ENCODE measurements at places on chromosomes 1 and 21.

DNA sequence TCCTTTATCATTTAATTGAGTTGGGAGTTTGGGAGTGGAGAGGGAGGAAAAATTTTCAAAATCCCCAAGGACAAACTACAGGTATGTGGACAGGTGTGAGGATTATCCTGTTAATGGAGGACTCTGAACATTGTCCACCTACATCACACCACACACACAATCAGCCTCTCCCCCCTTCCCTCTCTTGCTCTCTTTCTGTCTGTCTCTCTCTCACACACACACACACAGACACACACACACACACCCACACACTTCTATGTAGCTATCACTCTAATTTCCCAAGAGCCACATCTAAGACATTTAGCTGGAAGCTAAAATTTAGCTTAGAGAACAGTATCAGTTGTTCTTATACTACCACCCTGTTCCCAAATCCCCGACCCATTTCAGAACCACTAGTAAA is 1.5 kb downstream of the S100A8 start:
- DNase-seq, result no peak

DNA sequence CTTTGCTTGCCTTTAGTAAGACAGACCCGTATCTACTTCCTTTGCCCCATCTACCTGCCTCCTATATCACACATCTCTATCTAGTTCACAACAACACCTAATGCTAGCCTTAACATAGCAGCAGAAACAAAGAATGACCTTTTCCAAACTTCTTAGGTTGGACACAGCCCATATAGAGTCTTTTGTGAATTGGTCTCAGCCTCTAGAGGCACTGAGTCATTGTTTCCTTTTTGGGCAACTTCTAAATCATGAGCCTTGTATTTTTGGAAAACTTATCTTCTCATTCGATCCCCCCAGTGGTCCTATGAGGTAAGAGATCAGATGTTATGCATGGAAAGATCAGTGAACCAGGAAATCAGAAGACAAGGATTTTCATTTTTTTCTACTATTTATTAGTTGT is 679.4 kb upstream of the USP24 start:
- DNase-seq, result no peak

- DNase-seq, result no peak
Measured at GRCh38 chr21:16538936-16539440, 809.2 kb downstream of the USP25 start.

DNA sequence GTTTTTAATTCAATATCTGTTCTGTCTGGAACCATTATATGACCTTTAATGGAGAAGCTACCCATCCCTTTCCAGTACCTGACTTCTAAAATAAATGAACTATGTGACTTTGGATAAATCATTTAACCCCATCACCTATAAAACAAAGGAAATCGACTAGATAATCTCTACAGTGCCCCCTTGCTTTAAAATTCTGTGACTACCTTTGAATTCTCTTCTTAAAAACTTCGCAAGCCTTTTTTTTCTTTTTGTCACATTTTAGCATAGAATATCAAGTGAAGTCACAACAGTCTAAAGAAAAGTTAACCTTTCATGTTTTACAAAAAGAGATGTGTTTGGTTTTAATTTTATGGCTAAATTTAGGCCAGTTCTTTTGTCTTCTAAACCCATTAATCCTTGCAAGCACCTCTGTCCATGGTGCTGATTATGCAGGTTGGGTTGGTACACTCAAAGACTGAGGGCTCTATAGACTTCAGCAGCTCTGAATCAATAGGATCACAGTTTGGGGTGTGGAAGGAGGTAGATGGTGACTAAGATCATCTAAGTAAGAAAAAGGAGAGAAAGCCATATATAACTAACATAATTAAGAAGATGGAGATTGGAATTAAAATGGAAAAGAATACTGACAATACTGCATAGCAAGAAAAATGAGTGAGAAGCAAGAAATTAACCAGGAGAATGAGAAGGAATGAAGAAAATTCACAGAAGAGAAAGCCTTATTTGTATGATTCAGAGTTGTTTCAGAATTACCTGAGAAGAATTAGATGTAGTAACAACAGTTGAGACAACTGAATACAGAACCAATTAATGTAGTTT is 59.2 kb downstream of the TBX15 start:
- no peak for DNase-seq

GRCh38 chr1:44228218-44228617 is 14.9 kb downstream of the DMAP1 start:
- no peak for DNase-seq

- DNase-seq, result no peak
Measured at GRCh38 chr1:229579059-229579673, 20.7 kb upstream of the ABCB10 start.

DNA sequence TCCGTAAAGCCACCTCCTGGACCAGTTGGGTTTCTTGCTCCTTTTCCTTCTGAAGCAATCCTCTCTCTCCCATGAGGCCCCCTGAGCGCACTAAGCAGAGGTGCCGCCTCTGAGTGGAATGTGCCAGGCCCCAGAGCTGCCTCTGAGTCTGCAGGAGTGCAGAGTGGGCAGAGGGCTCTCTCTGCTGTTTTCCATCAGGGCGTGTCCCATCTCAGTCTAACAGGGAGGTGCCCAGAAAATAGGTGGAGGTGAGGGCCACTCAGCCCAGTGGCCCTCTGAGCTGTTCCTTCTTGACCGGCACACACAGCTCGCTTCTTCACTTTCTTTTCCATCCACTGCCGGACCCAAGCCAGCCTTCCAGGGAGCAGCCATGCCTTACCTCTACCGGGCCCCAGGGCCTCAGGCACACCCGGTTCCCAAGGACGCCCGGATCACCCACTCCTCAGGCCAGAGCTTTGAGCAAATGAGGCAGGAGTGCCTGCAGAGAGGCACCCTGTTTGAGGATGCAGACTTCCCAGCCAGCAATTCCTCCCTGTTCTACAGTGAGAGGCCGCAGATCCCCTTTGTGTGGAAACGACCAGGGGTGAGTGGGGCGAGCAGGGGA is at the start of gene CAPN9:
TSS of gene CAPN9 (plus strand) at position 262 of the 604 bp plus-strand sequence. CDS start at position 371, 109 bp downstream.
- DNase-seq, result no peak

DNA sequence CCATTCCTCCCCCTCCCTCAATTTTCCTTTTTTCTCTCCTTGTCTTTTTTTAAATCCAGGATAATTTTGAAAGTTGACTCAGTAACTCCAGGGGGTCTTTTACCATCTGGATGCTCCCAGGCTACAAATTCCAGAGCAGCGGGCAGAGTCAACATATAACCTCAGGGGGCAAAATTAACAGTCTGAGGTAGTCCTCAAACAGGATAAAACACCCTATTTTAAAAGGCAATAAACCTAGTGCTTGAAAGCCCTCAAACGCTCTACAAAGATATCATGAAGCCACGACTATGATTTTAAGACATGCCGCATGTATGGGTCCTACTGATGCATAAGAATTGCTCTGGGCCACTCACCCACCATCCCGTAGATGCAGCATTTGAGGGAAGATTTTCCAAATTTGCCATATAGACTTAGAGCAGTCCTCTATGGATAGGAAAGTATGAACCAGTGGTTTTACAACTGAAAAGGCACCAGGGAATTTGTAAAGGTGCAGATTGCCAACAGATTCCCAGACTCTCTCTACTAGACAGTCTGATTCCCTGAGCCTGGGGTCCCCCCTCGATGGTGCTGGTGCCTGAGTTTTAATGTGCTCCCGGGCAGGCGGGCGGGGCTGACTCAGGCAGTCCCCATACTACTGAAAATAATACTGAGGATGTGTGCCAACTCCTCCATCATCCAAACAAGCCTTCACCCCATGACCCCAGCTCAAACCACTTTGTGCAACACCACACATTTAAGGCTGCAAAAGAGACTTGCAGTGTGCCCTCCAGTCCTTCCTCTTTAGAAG is 37.2 kb downstream of the PTPN14 start:
- no peak for DNase-seq

- no peak for DNase-seq
Measured at GRCh38 chr1:224212618-224213061, 29.6 kb downstream of the DEGS1 start.

DNA sequence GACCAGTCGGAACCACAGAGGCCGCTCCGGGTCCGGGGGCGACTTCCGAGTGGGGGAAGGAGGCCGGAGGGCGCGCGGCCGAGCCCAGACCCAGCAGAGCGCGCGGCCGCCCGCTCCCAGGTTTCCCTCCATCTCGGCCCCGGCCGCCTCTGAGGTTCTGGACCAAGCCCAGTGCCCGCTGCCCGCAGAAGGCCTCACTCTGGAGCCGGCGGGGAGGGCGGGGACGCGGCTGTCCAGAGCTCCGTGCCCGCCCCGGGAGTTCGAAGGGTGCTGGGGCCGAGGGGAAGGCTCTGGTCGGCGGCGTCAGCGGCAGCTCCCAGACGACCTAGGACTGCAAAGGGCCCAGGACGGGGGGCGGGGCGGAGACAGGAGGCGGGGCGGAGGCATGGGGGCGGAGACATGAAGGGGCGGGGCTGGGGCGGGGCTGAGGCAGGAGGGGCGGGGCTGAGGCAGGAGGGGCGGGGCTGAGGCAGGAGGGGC is 48.0 kb upstream of the SLC19A1 start:
- DNase-seq, result peak; percentile 39

GRCh38 chr1:225845097-225845496 is 35.2 kb downstream of the EPHX1 start:
- no peak for DNase-seq

- no peak for DNase-seq
Measured at GRCh38 chr1:197744979-197745378, 30.3 kb downstream of the DENND1B start.

DNA sequence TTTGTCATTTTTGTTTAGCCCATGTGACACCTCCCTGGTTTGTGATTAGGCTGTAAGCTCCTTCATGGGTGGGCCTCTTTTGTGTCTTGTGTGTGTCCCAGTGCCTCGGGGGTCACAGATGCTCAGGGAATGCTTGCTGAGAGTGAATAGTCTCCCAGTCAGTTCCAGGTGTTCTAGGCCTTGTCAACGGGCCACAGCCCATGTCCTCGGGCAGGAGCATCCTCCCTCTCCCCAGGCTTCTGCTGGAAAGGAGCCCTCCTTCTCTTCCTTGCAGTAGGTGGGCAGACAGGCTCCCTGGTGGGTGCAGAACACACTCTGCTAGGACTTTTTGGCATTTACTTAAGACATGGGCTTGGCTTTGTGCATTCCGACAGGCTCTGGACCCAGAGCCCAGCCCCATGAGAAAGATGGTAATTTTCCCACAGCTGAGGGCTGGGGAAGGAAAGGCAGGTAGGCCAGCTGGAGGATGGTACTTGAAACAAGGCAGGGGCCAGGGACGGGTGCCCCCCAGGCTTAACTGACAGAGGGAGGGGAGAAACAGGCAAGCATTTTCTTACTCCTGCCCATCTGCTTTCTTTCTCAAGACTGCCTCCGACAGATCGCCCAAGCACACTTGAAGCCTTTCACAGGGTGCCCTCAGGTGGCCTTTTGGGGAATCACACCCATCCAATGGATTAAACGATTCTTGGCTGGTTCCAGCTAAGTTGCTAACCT is 7.1 kb upstream of the CPLANE2 start:
- no peak for DNase-seq

GRCh38 chr21:41426676-41427404 is 801 bp downstream of the MX1 start:
- DNase-seq, result peak; percentile 52

- no peak for DNase-seq
Measured at GRCh38 chr1:6614019-6614928, 743 bp downstream of the PHF13 start.

DNA sequence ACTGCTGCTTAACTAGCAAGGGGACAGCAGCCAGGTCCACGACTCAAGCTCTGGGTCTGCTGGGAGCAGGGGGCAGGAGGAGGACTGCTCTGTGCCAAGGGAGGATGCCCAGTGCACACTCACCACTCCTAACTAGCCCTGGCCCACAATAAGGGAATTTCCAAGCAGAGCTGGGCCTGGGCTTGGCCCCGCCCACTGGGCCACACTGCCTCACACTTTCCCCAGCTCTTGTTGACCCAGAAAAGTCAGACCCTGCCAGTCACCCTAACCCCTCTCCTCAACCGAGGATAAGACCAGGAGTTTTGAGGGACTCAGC is 18.7 kb downstream of the SLC9A1 start:
- peak; percentile 52 for DNase-seq

- DNase-seq, result no peak
Measured at GRCh38 chr1:209618756-209619420, 33.3 kb downstream of the LAMB3 start.

- DNase-seq, result no peak
Measured at GRCh38 chr1:32771561-32772280, 45.4 kb downstream of the YARS1 start.

DNA sequence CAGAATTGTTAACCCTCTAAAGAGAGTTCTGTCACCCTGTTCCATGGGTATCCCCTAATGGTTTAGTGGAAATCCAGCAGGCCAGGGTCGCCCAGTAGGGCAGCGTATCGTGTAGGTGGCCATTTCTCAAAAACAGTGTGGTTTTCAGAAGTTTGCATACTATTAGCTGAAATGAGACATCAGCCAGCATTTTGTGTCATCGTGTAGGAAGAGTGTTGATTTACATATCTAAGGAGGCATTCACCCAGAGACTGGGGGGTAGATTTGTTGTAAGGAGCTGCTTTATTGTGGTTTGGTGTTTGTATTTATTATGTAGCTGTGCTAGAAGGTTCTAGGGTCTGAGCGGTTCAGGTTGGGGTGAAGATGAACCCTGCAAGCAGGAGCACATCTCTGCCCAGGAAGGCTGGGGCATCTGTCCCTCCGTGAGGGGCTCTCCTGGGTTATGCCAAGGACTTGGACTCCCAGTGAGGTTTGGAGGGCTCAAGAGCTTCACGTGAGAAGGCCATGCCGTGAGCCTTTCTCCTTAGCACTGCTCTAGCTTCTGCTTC is 174.4 kb downstream of the PGBD5 start:
- peak; percentile 21 for DNase-seq

DNA sequence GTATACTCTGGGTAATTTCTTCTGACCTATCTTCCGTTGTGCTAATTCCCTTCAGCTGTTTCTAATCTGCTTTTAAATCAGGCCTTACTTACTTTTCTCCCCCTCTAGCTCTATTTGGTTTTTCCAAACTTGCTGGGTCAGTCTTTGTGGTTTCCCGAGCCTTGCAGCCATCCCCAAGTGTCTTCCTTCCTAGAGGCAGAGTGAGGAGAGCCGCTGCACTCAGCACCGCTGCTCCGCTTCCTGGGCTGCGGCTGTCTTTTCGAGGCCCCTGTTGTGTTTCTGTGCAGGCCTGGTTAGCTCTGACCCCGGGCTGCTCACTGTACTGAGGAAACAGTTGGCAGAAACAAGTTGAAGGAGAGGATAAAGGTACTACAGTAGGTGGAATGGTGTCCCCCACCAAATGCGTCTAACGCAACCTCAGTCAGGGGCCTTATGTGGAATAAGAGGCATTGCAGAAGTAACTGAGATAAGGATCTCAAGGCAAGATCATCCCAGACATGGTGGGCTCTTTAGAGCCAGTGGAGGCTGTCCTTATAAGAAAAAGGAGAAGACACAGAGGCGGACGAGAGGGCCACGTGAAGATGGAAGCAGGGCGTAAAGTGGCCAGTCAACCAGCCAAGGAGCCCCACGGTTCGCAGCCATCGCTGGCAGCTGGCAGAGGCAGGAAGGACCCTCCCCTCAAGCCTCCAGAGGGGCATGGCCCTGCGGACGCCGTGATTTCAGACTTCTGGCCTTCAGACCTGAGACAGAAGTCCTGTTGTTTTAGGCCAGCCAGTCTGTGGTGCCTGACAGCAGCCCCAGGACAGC is 10.5 kb downstream of the WNT9A start:
- DNase-seq, result no peak

GRCh38 chr1:214319938-214320337 is 39.0 kb downstream of the SMYD2 start:
- no peak for DNase-seq

- no peak for DNase-seq
Measured at GRCh38 chr21:39104911-39105310, 78.3 kb downstream of the PSMG1 start.

Measured in GM06990 (cell line).